ENCODE measurements at places on chromosomes 2 and 18. TPM values are rescaled to one million over a fixed set of nuclear protein-coding genes. Genes with fewer than 3 reads are reported as not detected.

DNA sequence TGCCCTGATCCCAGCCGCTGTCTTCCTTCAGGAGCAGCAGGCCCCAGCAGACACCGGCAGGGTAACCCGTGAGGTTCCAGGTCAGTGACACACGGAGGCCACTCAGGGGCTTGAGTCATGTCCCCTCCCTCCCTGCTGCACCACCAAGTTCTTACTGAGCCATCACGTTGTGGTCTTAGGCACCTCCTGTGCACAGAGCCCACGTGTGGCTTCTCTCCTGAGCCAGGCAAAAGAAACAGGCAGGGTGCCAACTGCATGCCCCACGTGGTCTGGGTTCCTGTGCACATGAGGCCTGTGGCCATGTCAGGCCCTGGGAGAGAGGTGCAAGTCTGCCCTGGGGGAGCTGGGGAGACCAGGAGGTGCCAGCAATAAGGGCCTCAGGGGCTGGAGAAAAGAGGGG, 264.8 kb downstream of the KLHL29 start:
- no peak for DNase-seq

DNA sequence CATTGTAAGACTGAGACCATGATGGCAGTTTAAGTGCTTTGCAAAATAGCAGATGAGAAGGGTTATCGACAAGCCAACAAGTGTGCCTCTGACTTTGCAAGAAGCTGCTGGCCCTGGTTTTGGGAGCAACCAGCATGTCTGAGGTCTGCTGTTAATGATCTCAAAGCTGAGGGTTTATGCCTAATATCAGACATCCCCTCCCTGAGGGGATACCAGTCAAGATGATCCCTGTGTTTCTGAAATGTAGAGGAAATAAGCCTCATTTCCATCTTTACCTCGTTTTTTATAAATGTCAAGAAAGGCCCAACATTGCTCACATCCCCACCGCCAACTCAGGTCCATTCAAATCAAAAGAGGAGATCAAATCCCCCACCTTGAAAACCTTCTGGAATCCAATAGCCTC, 120.6 kb downstream of the MYCN start:
- no peak for DNase-seq

DNA sequence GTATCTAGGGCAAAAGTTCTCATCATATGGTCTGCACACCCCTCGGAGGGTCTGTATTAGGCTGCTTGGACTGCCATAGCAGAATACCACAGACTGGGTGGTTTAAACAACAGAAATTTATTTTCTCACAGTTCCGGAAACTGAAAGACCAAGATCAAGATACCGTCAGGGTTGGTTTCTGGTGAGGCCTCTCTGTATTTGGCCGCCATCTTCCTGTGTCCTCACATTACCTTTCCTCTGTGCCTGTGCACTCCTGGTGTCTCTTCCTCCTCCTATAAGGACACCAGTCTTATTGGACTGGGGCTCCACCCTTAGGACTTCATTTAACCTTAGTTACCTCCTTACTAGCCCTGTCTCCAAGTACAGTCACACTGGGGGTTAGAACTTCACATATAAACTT, 132.5 kb downstream of the NCOA1 start:
- DNase-seq: no peak

SMCHD1 gene
- 45.1 TPM for polyA plus RNA-seq

- DNase-seq: no peak
Measured at GRCh38 chr2:42927334-42928160, 135.2 kb upstream of the HAAO start.

DNA sequence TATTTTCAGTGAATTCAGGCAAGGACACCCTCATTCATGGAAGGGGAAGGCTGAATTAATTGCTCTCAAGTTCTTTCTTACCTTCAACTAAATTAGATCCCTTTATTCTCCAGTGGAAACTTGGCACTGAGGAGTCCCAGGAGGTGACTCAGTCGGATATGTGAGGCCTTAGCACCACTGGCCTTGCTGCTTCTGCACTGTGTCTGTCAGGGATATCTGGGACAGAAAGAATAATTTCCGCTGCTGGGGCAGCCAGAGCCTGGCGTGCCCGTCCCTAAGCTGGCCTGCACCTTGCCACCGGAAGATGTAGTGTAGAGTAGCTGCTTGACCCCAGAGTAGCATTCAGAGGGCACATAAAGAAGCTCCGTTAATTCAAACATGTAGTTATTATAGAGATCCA, 53.4 kb downstream of the LIMS1 start:
- no peak for DNase-seq

GRCh38 chr2:172119089-172119488, 16.4 kb upstream of the DLX2 start:
- no peak for DNase-seq

LYPD6 gene
- 2.4 TPM for polyA plus RNA-seq

PAX3 gene
- 2.4 TPM for polyA plus RNA-seq

STPG4 gene
- polyA plus RNA-seq: 0.14 TPM

GRCh38 chr2:15794608-15795134, 145.7 kb upstream of the MYCN start:
- no peak for DNase-seq

- no peak for DNase-seq
Measured at GRCh38 chr2:118670276-118670675, 177.2 kb downstream of the EN1 start.

DNA sequence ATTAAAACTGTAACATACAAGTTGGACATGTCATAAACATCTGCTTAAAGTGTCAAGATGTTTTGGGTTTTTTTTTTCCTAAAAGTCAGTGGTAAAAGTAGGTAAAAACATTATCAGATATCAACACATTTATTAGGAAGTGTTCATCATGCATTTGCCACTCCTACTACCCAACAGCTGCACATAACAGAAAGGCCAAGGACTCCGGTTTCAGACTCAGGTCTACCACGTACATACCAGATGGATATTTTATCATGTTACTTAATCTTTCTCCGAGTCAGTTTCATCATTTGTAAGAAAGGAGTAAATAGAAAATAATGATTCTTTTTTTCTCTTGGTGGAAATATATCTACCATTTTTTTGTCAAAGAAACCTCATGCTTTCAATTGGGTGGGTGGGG, 192.3 kb downstream of the UBE2E3 start:
- DNase-seq: no peak

REG1A gene
- not detected for polyA plus RNA-seq

GRCh38 chr2:162242586-162243280, 512 bp downstream of the FAP start:
- peak; percentile 66 for DNase-seq

FAM98A gene
- polyA plus RNA-seq: 45.3 TPM

DNA sequence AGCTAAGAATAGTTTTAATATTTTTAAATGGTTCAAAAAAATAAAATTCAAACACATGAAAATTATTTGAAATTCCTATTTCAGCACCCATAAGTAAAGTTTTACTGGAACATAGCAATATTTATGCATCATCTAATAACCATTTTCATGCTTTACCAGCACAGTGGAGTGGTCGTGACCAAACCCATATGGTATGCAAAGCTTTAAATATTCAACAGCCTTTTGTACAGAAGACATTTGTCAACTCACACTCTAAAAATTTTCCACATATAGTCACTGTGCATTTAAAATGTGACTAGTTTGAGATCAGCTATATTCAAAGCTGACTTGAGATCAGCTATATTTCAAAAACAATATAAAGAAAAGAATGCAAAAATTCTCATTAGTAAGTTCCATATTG, 46.2 kb downstream of the PUM2 start:
- DNase-seq: no peak

GRCh38 chr2:65501074-65501473, 68.7 kb upstream of the SPRED2 start:
- DNase-seq: no peak

GRCh38 chr18:79388043-79388442, 7.7 kb upstream of the NFATC1 start:
- DNase-seq: no peak

SP140 gene
- 1.9 TPM for polyA plus RNA-seq

GRCh38 chr18:23179416-23179815, 44.1 kb downstream of the CABLES1 start:
- no peak for DNase-seq

CCDC74B gene
- polyA plus RNA-seq: 1.4 TPM

GRCh38 chr2:226825056-226825455, 10.8 kb upstream of the RHBDD1 start:
- no peak for DNase-seq

SCYGR4 gene
- polyA plus RNA-seq: not detected

DNA sequence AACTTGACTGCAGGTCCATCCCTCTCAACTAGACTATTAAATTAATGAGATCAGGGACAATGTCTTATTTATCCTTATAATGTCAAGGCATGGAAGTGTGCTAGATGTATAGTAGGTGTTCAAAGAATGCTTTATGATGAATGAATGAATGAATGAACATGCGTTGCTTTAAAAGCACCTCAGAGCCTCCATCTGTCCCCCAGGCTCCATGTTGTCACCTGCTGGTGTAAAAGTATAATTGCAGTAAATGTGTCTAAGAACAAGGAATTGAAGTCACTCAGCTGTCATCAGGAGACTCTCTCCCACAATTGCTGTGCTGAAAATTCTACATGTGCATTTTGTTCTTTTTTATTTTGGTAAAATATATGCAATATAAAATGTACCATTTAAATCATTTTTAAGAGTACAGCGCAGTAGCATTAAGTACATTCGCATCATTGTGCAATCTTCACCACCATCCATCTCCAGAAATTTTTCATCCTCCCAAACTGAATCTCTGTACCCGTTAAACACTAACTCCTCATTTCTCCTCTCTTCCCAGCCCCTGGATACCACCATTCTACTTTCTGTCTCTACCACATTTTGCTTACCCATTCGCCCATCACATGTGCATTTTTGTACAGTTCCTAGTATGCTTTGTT, 52.6 kb downstream of the GNAL start:
- no peak for DNase-seq

DNA sequence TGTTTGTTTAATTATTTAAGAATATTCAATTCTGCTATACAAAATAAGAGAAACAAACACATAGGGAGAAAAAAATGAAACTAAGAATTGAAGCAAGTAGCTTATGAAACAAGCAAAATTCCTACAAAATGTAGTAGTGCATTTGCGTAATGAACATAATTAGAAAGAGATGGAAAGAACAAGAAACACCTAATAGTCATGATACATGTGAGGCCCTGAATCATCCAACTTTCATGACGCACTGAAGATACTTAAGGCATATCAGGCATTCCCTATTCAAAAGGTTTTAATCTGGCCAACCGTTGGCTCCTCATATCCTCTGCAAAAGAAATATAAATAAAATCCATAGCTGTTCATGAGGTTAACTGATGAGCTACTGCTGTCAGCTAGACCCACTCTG, 14.5 kb upstream of the NAB1 start:
- no peak for DNase-seq

DNA sequence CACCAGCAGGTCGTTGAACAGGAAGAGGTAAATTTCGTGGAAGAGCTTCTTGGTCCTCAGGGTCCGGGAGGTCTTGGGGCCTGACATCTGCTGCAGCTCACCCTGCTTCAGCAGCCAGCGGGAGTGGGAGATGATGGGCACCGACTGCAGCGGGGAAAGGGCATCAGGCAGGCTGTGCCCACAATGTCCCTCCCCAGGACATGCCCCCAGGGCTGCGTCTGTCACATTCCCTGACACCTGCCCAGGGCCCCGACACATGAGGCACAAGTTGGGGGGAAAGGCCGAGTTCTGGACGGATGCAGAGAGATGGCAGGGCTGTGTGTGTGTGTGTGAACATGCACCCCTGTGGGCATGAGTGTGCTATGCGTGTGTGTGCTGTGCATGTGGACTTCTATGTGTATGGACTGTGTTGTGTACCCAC, 13.9 kb downstream of the SNORC start:
- DNase-seq: no peak

- DNase-seq: no peak
Measured at GRCh38 chr2:148021886-148022285, 995 bp downstream of the MBD5 start.

FBXO41 gene
- polyA plus RNA-seq: 0.15 TPM

DNA sequence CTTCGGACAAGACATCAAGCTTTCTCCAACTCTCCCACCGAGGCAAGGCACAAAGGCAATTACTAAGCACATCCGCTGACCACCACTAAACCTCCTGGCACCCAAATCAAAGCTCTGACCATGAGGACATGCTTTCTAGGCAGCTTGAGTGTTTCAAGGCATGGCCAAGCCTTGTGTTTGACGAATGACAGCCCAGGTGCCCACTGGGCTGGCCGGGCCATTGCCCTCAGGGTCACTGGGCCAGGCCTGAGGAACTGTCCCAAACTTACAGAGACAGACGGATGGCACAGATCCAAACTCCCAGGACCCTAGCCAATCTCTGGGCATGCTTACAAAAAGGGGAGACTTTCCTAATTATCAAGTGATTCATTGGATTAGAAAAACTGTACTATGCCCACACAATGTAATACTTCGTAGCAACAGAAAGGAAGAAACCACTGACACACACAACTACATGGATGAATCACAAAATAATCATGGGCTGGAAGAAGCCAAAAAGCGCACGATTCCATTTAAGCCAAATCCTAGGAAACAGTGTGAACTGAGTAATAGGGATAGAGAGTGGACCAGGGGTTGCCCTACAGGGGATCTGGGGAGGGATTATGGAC, 20.2 kb downstream of the CRACDL start:
- no peak for DNase-seq

DNA sequence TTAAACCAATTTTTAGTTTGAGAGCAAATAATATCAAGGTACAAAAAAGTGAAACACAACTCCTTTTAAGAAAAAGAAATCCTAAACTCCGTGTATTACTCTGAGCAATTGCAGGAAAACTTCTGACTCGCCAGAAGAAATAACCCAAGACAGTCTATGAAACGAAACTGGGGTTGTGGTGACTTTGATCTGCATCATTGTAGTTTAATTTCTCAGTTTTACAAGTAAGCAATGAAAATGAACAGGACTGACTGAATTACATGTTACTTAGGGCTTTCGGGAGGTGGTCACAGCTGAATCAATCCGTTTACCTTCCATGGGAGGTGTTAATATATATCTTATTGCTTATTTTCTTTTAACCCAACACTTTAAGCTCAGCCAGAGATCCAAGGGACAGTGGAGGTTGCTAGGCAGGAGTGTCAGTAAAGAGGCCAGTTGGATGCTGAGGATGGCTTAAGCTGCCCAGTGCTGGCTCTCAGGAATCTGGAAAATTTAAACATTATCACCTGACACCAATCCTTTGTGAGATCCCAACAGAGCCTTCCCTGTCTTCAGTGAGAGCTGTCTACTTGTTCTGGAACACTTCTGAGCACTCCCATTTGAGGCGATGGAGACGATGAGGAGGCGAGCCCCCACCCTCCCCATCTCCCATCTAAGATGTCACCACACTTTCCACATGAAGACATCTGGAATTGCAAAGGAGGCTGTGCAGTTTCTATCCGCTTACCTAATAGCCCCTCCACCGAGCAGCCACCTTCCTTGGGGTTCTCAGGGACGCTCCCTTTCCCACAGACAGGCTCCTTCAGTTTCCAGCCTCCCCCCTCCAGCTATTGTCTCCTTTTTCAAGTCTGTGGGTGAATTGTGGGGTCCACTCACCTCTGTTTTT, 3.6 kb upstream of the RAB31 start:
- DNase-seq: no peak

All from muscle of arm (tissue), 14 donors.